ENCODE measurements at places on chromosomes 1 and 21.
A peak's percentile ranks its signal among the peaks of the same experiment; 100 is the strongest.

GRCh38 chr1:7258589-7259135 lies 473.4 kb downstream of the CAMTA1 start:
- DNase-seq = no peak

DNA sequence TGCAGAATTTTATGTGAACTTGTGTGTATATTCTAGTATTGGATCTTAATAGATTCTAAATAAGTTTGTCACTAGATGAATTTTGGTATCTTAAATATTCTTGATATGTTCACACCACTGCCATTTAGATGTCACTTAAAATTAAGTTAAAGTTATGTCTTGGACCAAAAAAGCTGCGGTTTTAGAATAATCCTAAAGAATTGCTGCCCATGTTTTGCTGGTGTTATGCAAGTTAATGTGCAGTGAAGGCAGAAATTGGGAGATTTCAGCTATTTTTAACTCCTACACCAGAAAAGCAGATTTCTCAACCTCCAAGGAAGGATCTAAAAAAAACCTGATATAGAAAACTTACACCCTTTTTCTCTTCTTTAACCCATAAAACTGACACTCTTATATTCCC lies 757 bp downstream of the ACADM start:
- DNase-seq = no peak

GRCh38 chr1:152048416-152049009 lies 11.7 kb upstream of the S100A11 start:
- DNase-seq = peak; percentile 44

DNA sequence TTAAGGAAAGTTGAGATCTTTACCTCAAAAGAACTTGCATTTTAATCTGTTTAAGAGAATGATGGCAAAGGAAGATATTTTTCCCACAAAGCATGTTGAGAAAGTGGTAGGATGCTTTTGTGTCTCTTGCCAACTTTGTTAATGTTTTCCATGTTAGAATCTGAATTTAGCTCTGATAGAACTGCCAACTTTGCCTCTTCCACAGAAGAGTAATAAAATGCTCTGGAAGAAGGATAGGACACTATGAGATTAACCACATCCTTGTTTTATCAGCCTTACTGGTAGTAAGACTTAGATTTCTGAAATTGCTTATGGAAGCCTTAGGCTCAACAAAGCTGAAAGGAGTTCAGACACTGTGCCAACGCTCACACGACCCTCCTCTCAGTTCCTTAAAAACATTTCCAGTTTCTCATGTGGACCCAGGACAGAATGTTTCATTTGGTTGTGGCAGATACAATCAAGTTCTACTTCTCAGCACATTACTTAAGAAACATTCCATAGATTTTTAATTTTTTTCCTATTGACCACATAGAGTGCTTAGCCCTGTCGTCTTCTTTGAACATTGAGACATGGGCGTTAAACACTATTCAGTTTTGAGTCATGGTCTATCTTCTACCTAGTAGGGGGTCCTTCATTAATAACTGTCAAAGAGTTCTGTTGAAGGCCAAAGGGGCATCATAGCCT lies 59.0 kb downstream of the MTR start:
- DNase-seq = peak; percentile 62

DNA sequence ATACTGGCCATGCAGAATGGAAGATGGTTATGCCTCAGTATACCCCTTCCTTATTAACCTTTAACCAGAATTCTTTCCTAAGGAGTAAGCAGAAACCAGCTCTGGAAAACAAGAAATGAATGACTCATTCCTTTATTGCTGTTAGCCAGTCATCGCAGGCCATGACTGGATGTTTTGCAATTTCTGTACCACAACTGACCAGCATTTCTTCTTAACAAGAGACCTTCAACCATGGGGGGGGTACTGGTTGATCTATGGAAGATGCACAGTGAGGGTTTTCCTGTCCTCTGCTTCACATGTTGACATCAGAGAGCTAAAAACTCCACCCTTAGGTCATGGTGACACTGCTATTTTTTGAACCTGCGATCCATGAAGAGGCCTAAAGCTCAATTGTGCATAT lies 28.0 kb upstream of the RNF2 start:
- peak; percentile 74 for DNase-seq

- peak; percentile 42 for DNase-seq
Observed at GRCh38 chr1:226061841-226062557, 517 bp upstream of the H3-3A start.

Data from GM04504 (cell line).